ENCODE measurements at places on chromosomes 16 and 17. TPM values are rescaled to one million over a fixed set of nuclear protein-coding genes. Genes with fewer than 3 reads are reported as not detected.

DNA sequence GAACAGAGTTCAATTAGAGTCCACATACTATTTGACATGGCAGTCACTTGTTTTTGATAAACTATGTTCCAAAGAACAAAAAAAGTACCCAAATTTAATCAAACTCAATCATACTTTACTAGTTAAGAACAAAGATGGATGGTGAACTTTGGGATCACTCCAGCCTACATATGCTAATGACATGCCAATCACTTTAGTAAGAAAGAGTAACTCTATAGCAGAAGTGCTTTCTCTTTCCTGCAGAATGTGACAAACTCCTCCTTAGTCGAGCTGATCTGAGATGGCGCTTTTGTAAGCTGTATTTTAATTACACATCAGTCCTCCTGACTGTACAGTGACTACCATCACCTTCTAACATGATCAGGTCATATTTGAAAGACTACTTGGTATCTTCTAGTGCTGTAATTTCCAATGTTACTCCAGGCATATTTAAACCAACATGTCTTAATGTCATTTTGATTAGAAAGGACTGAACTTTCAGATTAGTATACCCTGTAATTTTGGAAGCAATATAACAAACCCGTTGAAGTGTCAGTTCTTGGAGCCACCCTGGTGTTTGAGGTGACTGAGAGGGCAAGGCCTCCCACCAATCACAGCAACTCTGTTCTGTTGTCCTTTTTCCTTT, 4.1 kb downstream of the NETO2 start:
- DNase-seq, result no peak

GRCh38 chr17:81885869-81886548, 5.4 kb downstream of the ALYREF start:
- no peak for DNase-seq

DNA sequence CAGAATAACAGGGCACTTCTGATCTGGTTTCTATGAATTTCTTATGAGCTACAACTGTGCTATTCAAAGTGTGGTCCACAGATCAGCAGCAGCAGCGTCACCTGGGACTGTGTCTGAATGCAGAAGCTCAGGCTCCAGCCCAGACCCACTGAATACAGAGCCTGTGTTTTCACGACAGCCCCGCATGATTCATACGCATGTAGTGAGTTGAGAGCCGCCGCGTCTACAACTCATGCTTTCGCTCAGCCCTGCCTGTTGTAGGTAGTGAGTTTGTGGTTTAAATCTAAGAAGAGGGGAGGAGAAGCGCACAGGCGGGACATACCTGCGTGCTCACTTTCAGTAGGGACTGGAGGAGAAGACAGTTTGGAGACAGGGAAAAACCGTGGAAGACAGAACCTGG, 28.5 kb upstream of the ELAC2 start:
- no peak for DNase-seq

- DNase-seq, result no peak
Measured at GRCh38 chr16:17107450-17107849, 363.3 kb downstream of the XYLT1 start.

GRCh38 chr16:66741169-66741900, 10.1 kb downstream of the DYNC1LI2 start:
- DNase-seq, result no peak

DNA sequence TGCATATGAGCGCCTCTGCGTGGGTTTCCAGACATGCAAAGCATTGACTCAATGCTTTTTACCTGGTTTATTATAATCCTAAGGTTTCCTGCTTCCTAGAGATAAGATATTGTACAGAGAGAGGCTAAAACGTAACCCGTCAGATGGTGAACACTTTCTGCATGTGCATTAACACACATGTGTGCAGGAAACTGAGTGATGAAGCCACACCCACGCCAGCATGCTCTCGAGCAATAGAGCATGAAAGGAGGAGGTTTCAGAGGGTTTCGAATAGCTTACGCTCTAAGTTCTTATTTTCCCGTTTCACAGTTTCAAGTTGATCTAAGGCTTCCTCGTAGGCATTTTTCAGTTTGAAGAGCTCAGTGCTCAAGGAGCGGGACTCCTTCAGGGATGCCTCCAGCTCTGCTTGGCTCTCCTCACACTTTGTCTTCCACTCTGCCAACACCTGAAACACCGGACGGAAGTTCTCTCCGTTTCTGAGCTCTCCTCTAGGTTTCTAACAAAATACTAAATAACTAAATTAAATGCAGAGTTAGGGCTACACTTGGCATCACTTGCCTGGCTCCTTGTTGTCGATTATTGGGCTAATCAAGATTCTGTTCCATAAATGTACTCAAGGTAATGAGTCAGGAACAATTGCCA, 23.2 kb downstream of the MYH3 start:
- no peak for DNase-seq

DNA sequence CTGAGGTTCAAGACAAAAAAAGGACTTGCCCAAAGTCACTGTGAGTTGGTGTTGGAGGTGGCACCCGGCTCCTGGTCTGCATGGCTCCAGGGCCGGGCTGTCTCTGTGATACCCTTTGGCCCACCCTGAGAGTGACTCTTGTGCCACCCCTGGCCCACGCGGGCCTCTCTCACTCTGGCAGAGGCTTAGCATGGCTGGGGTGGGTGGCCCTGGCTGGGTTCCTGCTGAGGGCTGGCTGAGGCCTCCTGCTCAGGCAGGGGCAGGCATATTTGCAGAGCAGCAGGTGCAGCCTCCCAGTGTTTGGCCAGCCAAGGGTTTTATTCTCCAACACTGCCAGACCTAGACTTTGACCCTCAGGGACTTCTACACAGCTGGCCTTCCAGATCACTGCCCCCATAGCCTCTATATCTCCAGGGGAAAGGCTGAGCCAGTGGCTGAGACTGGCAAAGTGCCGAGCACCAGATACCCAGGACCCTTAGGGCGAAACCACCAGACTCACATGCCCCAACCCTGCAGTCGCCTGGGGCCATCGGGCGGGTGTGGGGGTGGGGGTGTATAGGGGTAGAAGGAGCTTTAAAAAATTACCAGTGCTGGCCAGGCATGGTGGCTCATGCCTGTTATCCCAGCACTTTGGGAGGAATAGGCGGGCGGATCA, 21.5 kb upstream of the ADGRG1 start:
- no peak for DNase-seq

DNA sequence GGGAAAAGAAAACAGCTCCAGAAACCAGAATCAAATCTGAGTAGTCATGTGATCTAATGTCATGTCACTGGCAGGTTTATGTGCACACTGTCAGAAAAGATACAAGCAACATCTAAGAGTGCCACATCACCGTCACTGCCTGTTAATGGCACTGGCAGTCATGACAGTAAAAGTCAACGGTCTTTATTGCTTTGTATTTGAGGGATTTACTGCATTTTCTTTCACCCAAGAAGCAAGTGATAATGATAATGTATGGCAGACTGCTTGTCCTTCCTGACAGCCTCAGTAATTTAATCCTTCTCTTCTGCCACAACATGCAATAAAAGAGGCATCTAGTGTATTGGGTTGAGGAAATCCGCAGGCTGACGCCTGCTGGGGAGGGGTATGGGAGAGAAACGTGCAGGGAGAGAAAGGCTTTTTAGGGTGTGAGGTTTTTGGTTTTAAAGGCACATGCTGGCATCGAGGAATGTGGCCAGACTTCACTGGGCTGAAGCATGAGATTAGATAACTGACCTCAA, 92.4 kb downstream of the RPGRIP1L start:
- peak; percentile 55 for DNase-seq

DNA sequence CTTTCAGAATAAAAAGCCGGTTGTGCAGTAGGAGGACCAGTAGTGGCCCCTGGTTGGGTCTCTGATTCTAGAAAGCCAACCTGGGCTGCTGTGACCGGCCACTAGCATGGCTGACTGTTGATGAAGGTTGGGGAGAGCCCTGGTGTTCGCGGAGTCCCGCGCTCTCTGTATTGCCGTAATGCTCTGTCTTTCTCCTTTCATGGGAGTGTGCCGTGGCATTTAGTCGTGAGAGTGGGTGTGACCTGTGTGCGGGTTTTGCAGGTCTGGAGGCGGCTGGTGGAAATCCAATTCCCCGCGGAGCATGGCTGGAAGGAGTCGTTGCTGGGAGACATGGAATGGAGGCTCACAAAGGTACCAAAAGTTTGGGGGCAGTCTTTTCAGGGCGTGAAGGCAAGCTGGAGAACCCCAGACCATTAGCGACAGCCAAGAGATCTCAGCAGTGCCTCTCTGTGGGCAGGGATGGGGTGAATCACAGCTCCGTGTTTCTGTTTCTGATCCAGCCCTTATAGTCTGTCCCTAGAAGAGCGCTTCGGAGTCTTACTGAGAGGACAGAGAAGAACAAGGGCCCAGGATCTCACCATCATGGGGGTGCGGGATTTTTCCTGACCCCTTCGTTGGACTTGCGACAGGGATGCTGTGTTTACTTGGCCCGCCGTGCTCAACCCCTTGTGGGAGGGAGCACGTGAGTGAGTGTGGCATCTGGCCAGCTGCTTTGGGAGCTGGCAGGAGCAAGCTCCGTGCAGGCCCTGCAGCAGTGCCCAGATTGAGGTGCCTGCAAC, 56.5 kb downstream of the RNF213 start:
- DNase-seq, result no peak

Gene CD300H
- polyA plus RNA-seq, result not detected

DNA sequence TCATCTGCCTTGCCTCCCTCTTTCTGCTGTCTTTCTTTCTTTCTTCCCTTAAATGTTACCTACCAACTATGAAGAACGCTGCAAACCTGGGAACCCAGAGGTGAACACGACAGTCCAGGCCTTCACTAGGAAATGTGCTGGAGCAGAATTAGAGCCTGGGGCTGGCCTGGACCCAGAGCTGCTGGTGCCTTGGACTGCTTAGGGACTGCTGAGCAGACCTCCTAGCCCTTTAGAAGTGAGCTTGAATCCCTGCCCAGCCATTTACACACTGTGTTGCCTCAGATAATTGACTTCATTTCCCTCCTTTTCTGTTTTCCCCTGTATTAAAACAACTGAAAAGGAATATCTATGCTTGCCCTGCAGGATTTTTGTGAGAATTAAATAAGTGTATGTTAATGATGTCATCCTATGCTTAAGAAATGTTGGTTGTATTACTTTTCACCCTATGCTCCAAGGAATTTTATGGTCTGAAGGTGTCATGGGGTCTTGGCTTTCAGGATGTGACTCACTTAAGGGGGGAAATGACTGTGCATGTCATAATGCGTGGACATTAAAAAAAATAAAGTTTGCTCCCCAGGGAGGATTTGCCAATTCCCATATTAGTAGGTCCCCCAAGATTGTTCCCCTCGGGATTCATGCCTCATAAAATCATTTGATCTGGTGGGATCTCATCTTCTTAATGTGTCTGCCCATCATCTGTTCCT, 11.5 kb downstream of the CDH13 start:
- no peak for DNase-seq

DNA sequence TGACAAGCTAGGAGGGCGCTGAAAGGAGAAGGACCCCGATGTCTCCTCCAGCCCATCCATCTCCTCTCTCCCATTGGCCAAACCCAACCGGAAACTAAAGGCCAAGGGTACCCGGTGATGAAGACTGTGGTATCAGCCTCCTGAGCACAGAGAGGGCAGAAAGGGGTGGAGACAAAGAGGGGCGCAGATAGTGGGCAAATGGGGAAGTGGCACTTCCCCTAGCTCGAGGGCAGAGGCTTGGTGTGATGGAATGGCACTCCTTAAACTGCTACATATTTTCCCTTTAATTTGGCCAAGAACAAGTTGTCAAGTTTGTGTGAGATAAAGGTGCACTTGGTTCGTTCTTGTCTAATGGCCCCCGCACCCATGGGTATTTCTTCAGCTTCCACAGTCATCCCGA, 27.8 kb downstream of the IL4R start:
- DNase-seq, result no peak

- no peak for DNase-seq
Measured at GRCh38 chr17:50304781-50305404, 30.6 kb downstream of the TMEM92 start.

- no peak for DNase-seq
Measured at GRCh38 chr17:6420173-6420641, 14.7 kb downstream of the AIPL1 start.

GRCh38 chr17:27760069-27760885, 40.1 kb downstream of the NOS2 start:
- DNase-seq, result no peak

All from left renal cortex interstitium (tissue), 4 donors.